GM23248 (cell line): ENCODE measurements at places on chromosomes 5 and 9.

DNA sequence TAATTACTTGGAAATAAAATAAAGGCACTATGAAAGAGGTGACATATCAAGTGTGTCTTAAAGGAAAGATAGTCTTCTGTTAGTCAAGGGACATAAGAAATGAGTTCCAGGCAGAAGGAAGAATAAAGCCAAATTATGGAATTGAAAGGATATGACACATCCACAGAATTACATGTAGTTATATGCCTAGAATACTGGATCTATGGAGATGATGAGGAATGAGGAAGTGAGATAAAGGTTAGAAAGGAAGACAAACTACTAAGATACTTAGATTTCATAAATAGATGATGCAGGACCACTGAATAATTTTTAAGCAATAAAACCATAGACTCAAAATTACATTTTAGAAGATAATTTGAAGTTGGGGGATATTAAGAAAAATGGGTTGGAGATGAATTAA is 609.8 kb downstream of the PTPRD start:
- DNase-seq: no peak

- no peak for DNase-seq
Measured at GRCh38 chr9:75909776-75910175, 19.3 kb downstream of the PCSK5 start.

- DNase-seq: no peak
Measured at GRCh38 chr5:127451096-127451495, 66.3 kb upstream of the PRRC1 start.

- peak; percentile 80 for DNase-seq
Measured at GRCh38 chr5:157574456-157575380, 857 bp downstream of the ADAM19 start.

DNA sequence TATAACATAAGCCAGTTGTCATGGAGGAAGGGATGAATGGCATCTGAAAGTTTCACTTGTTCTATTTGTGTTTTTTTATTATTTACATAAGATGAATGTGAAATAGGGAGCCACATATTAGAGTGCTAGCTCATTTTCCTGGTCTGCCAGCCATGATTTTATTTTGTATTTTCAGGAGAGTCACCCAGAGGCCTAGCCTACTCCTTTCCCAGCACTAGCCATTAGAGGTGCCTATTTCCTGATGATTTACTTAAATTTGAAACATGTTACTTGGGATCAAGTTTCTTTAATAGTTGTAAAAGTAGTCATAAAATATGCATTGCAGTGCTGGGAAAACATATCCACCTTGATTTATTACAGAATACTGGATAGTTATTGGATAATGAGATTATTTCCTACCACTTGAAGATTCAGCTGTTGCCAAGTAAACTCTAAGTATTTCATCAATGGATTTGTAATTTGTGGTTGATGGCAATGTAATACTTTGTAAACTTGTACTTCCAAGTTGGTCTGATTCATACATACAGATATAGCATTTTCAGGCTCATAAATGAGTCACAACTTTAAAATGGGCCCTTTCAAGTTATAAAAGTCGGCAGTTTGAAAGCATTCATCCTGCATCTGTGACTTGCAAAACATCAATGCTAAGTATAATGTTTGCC is 50.8 kb downstream of the KCNN2 start:
- peak; percentile 60 for DNase-seq

- DNase-seq: peak; percentile 35
Measured at GRCh38 chr9:63817622-63818518, 1467.1 kb downstream of the FOXD4L5 start.

GRCh38 chr5:141430332-141431113 is at the start of gene PCDHGA12:
Gene PCDHGA12 (plus strand): TSS chr5:141430507. CDS start chr5:141430760, 253 bp downstream.
- peak; percentile 92 for DNase-seq

DNA sequence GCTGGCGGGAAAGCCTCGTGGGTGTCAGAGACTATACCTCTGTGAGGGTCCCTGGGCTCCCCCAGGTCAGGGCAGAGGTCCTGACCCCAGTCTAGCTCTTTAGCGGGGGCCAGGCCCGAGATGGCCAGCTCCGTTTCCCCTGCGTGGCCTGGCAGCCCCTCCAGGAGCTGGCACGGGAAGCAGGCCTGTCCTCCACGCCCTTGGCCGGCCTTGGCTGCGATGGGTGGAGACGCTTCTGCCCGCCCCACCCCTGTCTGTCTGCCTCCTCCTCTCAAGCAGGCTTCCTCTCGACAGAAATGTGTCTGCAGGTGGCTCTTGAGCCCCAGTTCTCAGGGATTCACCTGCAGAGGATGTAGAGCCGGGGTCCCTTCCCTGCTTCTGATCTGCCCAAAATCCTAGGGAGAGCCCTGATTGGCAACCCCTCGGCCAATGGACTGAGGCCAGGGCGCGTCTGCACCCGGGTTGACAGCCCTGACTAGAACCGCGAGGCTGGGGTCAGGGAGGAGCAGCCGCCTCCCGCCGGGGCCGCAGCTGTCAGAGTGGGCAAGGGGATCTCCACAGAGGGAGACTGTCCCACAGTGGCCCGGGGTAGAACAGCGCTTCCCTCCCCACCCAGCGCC is 2.6 kb upstream of the GRIN1 start:
- DNase-seq: no peak

GRCh38 chr5:68225188-68225910 is 9.8 kb downstream of the PIK3R1 start:
- peak; percentile 91 for DNase-seq

- DNase-seq: no peak
Measured at GRCh38 chr9:110131499-110131898, 76.5 kb downstream of the C9orf152 start.

DNA sequence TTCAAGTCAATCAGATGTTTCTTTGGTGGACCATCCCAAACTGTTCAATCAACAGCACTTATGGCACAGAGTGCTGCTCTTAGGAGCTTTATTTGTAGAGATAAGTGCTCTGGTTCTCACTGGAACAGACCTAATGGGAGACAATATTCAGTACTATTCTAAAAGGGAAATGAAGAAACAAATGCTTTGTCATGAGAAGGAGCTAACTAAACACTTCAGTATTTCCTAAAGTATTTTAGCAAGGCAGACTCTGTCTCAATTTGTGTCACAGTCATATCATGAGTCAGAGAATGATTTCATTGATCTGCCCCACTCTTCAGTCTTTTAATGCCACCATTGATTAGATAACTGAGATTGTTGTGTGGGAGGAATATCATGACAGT is 175.3 kb downstream of the SLF1 start:
- DNase-seq: peak; percentile 87

DNA sequence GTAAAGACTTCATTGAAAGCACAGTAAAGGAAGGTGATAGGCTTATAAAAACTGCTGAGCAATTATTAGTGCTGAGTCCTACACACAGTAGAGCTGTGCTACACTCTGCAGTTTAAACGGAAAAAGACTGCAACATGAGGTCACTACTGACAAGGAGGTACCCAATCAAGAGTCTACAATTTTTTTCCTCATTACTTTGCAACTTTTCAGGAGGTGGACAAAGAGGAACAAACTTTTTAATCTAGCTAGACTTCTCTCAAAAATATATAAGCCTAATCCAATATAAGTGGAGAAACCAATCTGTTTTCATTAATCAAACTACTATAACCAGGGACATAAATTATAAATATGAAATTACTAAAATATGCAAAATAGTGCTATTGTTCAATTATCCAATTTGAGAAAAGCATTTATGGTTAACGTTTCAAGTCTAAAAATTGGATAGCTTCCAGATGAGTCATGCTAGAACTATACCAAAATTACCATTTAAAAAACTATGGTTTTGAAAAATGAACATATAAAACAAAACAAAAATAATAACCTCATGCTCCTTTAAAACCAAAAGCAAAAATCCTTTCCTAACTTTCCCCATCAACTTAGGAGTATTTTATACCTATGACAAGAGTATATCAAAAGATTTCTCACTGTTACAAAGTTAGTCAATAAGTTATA is 37.7 kb downstream of the FAM13B start:
- DNase-seq: peak; percentile 60

DNA sequence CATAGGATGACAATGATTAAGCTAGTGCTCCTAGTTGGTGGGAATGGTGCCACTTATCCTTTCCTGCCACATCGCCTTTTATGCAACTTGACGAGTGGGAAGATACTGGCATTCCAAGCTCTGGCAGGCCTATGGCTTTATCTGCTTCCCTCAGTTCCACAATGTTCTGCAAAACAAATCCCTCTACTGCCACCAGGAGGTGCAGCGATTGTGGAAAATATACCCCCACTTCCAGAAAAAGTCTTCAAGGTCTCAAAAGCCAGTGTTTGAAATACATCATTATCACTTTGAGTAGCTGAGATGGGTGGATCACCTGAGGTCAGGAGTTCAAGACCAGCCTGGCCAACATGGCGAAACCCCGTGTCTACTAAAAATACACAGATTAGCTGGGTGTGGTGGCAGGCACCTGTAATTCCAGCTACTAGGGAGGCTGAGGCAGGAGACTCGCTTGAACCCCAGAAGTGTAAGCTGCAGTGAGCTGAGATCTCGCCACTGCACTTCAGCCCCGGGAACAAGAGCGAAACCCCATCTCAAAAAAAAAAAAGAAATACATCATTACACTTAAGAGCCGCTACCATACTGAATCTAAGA is 3.4 kb downstream of the CLINT1 start:
- DNase-seq: peak; percentile 79

DNA sequence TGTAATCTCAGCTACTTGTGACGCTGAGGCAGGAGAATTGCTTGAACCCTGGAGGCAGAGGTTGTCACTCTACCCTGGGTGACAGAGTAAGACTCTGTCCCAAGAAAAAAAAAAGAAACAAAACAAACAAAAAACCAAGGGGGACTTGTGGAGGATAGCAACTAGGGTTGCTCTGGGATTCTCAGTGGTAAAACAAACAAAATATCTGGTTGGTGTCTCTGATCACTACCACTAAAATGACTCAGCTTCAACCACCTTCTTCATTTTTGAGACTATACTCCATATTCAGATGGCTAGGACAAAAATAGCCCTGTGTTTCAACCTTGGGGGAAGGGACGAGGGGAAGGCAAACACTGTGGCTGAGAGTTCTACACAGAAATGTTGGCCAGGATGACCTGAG is 110.3 kb downstream of the ARRDC3 start:
- DNase-seq: peak; percentile 25

DNA sequence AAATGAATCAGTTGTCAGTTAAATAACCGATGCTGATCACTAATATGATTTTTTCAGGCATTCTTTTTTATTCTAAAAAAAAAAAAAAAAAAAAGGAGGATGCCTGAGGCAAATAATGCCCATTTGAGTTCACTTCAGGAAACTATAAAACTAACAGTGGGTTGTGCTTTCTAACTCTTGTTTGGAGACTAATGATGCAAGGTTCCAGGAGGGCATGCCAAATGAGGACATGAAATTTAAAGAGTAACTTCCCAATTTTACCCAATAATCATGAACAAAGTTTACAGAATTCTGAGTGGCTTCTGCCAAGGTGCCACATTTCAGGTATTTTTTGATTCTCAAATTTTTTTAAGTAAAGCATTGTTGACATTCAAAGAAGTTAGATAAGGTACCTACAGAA is 41.0 kb downstream of the CEP120 start:
- no peak for DNase-seq

GRCh38 chr9:4167079-4167671 is 132.7 kb downstream of the GLIS3 start:
- DNase-seq: peak; percentile 74

- DNase-seq: no peak
Measured at GRCh38 chr5:7501061-7501460, 105.1 kb downstream of the ADCY2 start.

DNA sequence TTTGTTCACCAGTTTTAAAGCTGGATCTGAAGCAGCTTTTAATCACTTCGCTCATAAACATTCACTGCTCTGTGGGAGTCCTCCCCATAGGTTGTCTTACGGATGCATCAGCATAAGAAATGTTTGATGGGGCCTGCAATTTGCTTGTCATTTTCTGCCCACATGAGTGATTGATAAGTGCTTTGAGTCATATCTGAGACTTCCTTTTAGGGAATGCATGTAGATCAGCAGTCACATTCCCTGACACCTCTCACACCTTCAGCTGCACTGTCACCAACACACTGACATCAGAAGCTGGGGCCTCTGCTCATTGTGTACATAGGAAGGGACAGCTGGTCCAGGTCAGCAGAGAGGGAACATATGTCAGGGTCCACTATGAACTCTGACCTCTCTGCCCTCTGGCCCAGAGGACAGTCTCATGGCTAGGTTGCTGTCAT is 84.1 kb upstream of the SPATA31D4 start:
- no peak for DNase-seq

GRCh38 chr9:117718085-117718484 is 13.9 kb downstream of the TLR4 start:
- peak; percentile 79 for DNase-seq

DNA sequence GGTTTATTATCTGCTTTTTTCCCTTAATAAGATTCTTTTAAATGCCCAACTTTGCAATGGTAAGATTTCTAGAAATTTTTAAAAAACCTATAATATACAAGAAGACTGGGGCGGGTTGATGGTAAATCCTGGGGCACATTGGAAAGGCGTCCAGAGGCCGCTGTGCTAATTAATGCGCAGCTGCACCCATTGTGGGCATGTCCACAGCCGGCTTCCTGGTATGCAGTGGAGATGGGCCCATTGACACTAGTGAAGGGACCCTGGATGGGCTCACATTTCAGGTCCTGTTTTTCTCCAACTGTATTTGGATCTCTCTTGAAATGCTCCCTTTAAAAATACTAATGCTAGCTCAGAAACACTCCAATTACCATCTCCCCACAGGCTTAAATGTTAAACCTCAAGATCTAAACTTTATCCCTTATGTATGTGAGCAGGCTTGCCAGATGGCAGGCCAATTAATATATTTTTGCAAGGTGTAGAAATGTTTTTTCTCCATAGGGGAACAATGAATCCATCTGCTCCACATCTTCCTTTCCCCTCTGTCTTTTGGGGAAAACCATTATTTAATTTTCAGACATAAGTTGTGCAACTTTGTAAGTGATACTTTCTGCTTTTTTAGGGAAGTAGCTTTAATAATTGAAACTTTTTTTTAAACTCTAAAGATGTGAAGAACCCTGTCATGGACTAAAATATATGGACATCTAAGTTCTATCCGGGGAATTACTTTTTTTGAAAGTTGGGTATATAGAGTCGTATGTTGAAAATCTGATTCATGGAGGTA is 177.3 kb downstream of the CD180 start:
- no peak for DNase-seq

DNA sequence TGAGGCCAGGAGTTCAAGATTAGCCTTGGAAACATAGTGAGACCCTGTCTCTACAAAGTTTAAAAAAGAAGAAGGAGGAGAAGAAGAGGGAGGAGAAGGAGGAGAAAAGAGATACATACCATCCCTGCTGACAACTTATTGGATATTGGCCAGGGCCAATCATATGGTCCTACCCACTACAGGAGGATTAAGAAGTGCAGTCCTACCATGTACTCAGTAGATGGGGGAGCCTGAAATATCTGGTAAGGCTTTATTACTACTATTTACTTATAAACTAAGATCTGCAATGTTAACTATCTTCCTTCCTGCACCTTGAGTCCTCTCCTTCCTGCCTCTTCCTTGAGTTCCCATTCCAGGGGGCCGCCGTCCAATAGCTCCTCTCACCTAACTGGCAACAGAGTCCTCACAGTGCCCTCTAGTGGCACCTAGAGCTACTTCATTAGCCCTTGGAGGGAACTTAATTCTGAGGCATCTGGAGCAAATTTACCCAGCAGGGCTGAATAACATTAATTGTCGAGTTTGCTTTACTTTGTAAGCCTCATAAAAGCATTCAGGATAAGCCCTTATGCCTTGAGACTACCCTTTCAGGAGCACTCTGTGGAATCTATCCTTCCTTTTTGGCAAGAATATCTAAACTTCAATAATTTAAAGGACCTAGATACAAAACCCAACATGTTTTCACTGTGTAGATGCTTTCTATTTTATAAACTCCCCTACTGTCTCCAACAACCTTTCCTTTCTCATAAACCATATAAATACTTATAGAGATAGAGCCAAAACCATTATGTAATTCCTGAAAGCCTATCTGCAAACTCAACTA is 39.1 kb upstream of the RANBP6 start:
- peak; percentile 83 for DNase-seq

- DNase-seq: peak; percentile 51
Measured at GRCh38 chr5:143056339-143056704, 286.1 kb downstream of the ARHGAP26 start.
